Hindlimb muscle (tissue), 1 donor: ENCODE measurements at places on chromosomes 7 and 10. TPM values are rescaled to one million over a fixed set of nuclear protein-coding genes. Genes with fewer than 3 reads are reported as not detected.
A peak's percentile ranks its signal among the peaks of the same experiment; 100 is the strongest.

Gene DDX56
- 54.0 TPM for polyA plus RNA-seq

Gene MYOF
- 51.4 TPM for polyA plus RNA-seq

Gene GJD4
- 4.2 TPM for polyA plus RNA-seq

Gene EN2
- 1.0 TPM for polyA plus RNA-seq

Gene MYH16
- 0.08 TPM for polyA plus RNA-seq

Gene DUSP5
- 4.2 TPM for polyA plus RNA-seq

Gene ITIH5
- 42.2 TPM for polyA plus RNA-seq

Gene WIPF3
- polyA plus RNA-seq, result 28.4 TPM

Gene POLD2
- polyA plus RNA-seq, result 85.2 TPM

Gene UCN3
- polyA plus RNA-seq, result not detected

DNA sequence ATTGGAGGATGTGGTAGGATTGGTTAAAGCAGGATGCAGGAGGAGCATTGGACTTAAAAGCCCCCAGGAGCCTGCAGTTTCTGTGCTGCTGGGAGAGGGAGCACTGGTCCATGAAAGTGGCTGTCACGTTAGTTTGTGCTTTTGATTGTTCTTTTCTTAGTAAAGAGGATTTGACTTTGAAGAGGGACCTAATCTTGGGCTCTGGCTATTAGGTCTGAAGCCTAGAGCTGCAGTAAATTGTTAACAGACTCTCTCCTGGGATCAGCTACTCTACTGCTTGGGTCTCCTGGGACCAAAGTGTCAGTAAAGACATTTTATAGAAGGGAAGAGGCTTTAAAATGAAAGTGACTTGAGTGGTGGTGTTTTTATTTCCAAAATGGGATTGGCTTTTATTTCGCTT is 3.7 kb downstream of the ZFYVE27 start:
- no peak for DNase-seq

DNA sequence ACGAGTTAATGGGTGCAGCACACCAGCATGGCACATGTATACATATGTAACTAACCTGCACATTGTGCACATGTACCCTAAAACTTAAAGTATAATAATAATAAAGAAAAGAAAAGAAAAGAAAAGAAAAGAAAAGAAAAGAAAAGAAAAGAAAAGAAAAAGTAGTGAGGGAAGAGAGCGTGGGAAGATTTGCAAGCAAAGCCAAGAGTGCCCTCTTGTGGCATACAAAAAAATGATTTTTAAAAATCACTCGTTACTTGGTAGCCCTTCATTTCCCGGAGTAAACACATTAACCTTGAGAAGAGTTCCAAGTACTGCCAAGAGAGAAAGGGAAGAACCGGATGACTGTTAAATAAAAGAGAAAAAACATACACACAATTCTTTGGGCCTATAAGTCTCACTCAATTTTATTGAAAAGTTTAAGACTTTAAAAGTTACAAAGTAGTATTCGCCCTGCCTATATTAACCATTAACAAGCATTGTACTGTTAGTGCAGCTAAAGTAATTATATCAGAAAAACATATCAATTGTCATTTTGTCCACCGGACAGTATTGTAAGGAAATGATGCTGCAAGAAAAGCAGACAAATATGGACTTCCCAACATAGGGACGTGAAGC is 6.2 kb upstream of the CH25H start:
- DNase-seq, result no peak

DNA sequence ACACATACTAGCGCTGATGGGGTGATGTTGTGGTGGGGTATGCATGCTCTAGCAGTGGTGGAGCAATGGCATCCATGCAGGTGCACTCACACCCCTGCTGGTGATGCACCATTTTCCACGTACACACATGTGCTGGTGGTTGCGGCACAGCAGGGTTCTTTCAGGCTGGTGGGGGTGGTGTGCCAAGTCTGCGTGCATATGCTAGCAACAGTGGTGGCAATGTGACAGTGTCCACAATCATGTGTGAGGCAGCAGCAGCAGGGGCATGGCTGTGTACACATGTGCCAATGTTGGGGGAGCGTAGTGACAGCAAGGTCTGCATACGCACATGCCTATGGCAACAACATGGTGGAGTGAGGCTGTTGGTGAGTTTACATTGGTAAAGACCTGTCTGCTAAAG is 148.1 kb downstream of the ZWINT start:
- DNase-seq, result no peak

DNA sequence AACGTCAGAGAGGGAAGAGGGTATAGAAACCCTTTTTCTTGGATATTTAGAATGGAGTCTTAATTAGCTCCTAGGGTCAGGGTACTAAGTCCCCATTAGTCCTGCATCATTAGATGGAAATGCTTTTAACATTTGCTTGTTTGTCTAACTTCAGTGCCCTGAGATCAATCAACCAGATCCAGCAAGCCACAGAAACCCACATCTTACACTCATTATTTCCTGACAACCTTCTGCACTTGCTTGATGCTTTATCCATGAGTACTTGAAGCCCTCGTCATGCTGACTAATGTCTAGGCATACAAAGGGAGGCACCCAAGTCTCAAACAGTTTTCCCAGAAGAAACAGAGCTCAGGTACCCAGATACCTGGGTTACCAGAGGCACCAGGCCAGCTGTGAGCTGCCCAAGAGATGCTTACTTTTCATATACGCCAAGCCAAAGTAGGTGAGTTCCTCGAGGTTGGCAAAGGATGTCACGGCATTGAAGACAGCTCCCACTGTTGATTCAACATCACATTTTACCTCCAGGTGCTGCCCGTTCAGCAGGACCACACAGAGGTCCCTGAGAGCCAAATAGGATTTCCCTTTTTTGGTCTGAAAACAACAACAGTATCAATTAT is 42.7 kb downstream of the FRMPD2 start:
- DNase-seq, result no peak

DNA sequence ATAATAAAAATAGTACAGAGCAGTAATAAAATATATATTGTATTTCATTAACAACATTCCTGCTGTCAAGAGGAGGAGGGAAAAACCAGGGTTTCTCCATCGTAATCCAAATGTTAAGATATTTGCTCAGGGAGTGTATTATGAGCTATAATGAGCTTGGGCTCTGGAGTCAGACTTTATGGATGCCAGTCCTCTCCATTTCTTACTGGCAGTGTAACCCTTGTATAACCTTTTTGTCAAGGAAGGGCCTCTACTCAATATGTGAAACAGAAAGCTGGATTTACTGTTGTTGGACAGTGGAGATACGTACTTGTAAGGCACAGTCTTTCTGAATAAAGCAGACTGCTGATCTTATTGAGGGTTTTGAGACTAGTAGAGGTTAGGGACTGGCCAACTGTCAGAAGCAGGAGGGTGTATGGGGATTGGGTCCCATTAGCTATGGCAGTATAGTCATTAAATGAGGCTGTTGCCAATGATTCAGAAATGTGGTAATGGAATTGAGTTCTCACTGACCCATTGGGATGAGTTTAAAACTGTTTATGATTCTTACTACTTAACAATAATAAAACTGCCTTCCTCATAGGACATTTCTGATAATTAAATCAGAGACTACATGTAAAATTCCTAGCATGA is 56.5 kb downstream of the ZNF277 start:
- no peak for DNase-seq

- DNase-seq, result peak; percentile 83
These were observed 196.9 kb upstream of the RHOBTB1 start for GRCh38 chr10:61140765-61141392.

DNA sequence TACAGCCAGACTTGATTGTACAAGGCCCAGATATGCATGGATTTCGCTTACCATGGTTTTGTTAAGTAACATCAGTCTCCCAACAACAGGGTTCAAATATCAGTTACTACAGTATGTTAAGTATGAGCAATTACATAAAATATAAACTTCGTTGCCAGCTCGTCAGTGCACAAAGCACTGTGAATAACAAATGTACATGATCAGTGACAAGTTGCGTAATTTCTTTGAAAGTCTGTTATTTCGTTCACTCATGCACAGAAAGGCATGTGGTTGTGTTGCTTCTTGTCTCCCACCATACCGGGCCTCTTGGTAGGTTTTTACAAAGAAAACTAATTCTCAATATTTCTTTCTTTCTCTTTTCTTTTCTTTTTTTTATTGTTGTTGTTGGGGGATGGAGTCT is 12.5 kb upstream of the ZNF487 start:
- no peak for DNase-seq

DNA sequence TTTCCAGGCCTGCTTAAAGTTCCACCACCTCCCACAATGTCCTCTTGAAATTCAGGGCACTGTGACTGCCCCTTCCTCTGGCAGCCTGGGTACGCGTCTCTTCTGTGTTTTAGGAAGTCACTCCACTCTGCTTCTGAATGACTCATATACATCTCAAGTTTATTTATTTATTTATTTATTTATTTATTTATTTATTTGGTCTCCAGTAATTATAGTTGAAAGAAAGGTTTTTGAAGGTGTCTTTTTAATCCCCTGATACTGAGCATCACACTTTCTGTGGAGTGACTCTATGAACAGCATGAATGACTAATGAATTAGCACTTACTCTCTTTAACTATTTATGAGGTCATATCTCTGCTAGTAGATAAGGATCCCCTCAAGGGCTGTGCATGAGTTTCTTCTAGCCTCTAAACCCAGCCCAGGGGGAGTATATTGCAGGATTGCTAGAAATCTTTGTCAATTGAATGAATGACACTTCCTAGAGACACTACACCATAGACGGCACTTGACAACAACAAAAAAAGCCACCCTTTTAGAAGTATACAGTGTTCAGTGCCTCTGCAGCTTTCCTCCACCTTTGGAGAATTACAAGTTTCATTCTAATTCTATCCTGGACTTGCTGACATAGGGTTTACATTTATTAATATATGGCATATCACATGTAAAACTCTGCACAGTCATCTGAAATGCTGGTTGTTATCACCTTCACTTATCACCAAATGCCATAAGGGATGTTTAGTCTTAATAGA is 2.1 kb downstream of the MACC1 start:
- no peak for DNase-seq

DNA sequence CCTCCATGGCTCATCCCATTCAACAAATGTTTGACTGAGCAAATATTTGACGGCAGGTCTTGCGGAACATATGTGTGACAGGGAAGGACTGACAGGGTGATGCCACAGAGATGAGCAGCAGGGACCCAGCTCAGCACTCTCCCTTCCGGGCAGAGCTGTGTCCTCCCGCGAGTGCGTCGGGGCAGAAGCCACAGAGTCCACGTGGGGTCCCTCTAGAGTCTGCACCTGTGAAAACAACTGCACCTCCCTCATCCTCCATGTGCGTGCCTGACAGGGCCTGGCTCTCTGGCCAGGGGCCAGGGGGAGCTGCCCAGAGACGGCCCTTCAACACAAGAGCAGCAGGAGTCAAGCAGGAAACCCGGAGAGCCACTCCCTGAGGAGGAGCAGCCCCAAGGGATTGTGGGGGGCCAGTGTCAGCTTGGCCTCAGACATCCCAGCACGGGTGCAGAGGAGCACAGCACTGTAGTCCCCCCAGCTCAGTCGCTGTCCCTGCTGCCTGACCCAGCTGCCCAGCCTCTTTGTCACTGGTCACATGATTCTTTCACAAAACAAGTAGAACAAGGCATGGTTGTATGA is 83.6 kb upstream of the TMEM72 start:
- DNase-seq, result no peak

GRCh38 chr10:21650353-21650752 is 116.3 kb downstream of the MLLT10 start:
- DNase-seq, result no peak

DNA sequence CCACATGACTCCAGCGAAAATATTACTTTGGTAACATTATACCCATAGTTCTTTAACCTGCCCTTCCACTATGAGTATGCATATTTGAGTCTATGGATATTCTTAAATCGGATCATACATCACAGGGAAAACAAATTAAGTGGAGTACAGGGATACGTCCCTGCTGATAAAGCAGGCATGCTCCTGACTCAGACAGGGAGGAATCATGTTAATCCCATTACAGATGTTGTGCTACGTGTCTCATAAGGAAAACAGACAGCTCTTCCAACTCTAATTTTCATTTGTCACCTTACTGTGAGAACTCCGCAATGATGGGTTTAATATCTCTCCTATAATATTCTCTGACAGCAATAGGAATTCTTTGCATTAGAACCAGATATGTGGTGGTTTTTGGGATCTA is 469.5 kb upstream of the POM121L12 start:
- DNase-seq, result no peak

GRCh38 chr7:73532224-73532623 is 10.1 kb upstream of the BAZ1B start:
- no peak for DNase-seq

- peak; percentile 27 for DNase-seq
These were observed 76.9 kb downstream of the LRMDA start for GRCh38 chr10:75508239-75508813.

DNA sequence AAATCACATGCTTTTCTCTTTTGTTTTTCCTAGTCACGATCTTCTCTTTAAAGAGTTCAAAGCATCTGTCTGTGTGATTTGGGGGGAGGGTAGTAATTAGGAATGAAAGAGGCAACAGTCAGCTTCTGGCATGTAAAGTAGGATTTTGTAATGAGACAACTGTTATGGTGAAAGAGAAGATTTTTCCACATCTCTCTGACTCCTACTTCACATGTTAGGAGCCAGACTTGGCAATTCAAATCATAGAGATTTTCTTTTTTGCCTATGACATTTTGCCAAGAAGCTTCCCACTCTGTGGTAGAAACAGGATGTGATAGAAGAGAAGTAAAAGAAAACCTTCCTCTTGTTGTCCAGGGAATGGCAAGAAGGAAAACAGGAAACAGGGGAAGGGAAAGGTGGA is 38.3 kb upstream of the KLHL7 start:
- DNase-seq, result no peak

- peak; percentile 59 for DNase-seq
These were observed 248.9 kb downstream of the COBL start for GRCh38 chr7:51067757-51068156.

- no peak for DNase-seq
These were observed 228.5 kb downstream of the BBS9 start for GRCh38 chr7:33357846-33358245.

DNA sequence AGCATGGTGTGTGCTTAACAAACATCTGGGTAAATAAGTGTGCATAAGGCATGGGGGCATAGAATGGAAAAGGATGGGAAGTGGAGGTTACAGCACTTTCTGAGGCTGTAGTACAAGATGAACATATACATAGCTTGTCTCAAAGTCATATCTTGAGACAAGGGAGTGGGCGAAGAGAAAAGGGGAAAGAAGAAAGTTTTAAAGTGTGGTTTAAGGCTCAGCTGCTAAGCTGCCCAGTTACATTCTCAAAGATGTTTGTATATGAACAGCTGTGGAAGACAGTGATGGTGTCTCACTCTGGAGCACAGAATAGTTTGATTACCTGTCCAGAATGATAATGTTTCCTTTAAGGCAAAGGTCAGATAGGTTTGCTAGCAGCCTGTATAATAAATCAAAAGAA is 61.9 kb upstream of the LANCL2 start:
- DNase-seq, result no peak

GRCh38 chr7:53002389-53002788 is 33.0 kb upstream of the POM121L12 start:
- DNase-seq, result no peak

DNA sequence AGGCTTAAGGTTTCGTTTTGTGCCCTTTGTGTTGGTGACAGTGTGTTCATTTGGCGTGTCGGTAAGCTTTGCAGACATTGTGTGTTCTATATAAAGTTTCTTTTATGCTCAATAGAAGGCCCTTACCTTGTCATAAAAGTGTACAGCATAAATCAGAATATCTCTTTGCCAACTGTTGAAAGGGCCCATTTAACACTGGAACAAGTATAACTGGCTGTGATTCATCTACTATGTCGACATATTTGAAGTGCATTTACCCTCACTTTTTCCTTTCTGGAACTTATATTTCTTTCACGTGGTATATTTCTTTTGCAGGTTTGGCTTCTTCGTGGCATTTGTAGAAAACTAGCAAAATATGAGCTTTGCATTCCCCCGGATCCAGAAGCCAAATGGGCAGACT is 32.7 kb downstream of the EEPD1 start:
- no peak for DNase-seq
